ENCODE measurements at places on chromosomes 1 and 21. TPM values are rescaled to one million over a fixed set of nuclear protein-coding genes. Genes with fewer than 3 reads are reported as not detected.

The ASCL5 gene
- not detected for total RNA-seq

The TDRD10 gene
- 3.7 TPM for total RNA-seq

The KLHDC8A gene
- total RNA-seq: not detected

The TNFAIP8L2 gene
- total RNA-seq: 14.3 TPM

The RRAGC gene
- total RNA-seq: 58.3 TPM

The S100A8 gene
- total RNA-seq: 13.6 TPM

The CDC7 gene
- 1.9 TPM for total RNA-seq

The CFAP74 gene
- not detected for total RNA-seq

The CFAP107 gene
- not detected for total RNA-seq
